Esophagus muscularis mucosa (tissue), 4 donors: ENCODE measurements at places on chromosomes 6 and 20. TPM values are rescaled to one million over a fixed set of nuclear protein-coding genes. Genes with fewer than 3 reads are reported as not detected.

DNA sequence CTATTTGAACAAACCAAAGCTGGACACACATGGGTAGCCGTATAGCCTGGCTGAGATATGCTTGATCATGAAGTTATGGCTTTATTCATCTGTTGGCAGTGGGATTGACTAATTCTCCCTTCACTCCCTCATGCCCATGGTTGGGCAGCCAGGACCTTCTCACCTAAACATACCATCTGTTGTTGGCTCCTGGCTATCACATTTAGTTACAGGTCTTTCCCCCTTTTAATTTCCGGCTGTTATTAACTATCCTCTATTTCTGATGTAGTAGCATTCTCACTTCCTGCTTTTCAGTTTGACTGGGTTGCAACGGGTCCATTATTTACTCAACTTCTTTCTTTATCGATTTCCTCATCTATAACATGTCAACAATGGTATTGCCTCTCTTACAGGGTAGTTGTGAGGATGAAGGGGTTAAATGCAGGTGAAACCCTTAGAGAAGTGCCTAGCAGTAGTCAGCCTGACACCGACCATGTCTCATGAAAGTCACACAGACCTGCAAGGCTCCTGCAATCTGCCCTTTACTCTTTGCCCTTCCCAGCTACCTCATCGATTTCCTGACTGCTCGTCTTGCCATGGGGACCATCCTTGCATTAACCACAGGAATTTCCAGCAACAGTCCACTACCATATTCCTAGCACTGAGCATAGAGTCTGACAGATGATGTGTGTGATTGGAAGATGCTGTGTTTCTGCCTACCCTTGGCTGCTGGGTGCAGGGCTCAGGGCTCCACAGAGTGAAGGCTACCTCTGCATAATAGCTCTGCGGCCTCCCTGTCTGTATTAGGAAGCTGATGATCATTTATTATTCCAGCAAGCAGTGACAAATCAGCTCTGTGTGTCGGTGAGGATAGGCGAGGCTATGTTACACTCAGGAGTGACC is 42.2 kb downstream of the PPP1R14C start:
- no peak for DNase-seq

- no peak for DNase-seq
Measured at GRCh38 chr20:32231847-32232246, 24.2 kb downstream of the POFUT1 start.

DNA sequence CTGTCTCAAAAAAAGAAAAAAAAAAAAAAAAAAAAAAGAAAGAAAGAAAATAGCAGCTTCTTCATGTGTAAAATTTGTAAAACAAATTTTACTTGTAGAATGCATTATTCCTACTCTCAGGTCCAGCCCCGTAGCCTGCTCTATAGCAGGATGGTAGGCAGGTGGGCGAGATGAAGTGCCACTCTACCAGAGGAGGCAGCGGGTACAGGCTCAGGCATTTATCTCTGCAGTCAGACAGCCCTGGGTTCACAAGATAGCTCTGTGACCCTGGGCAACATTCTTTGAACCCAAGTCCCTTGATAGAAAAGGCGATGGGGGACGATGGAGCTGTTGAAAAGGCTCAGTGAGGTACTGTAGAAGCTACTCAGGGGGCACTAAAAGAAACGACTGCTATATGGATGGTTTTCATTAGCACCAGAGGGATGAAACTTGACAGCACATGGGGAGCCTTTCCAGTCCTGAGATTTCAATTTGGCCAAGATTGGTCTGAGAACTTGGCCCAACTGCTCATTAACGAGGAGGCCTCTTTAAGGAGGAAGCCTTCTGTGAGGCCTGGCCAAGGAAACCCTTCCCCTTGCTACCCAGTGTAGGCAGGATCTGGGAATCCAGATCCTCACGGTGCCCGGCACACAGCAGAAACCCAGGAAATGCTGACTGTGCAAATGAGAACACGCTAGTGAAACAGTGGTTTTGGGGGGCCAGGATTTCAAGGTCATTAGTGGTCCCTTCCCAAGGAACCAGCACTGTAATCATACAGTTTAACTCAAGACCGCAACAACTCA is 63.1 kb downstream of the MYH7B start:
- DNase-seq = no peak

- DNase-seq = no peak
Measured at GRCh38 chr6:134357022-134357487, 39.1 kb upstream of the SGK1 start.

GRCh38 chr6:52546192-52546591 is 30.7 kb downstream of the TRAM2 start:
- DNase-seq = no peak

- no peak for DNase-seq
Measured at GRCh38 chr6:112396221-112396620, 49.1 kb downstream of the RFPL4B start.

The TULP4 gene
- 142 TPM for total RNA-seq
